ENCODE measurements at places on chromosomes 13 and 19.
A peak's percentile ranks its signal among the peaks of the same experiment; 100 is the strongest.

- DNase-seq, result no peak
Observed at GRCh38 chr19:31666126-31666525, 316.9 kb upstream of the TSHZ3 start.

DNA sequence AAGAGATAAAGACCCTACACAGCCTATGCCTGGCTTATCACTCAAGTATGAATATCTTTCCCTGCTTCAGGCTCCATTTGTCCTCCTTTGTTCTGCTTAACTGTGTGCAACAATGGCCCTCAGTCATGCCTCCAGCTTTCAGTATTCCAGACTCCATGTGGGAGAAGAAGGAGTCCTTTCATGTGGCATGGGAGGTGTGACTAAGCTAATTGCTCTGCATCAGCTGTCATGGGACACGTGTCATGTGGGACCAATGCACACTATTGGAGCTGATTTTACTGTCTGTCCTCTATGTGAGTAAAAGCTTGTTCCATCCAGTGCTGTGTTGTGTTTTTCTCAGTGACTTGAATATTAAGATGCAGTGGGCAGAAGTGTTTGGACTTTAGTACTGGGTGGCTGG, 1198.3 kb downstream of the OLFM4 start:
- DNase-seq, result no peak

DNA sequence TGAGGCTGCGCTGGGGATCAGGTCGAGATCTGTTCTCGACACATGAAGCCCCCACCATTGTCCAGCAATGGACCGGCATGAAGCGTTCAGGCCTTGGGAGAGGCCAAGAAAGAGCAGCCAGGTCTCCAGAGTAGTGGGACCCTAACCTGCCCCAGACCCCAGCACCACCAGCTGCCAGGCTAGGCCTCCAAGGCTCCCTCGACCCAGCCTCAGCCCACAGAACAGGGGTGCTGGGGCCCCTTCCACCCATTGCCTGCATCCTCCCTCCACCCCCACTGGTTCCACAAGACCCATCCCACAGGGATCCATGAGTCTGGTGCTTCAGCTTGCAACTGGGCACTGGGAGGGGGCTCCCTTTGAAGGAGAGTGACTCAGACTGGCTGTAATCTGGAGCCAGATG, 120.3 kb downstream of the TUBA3C start:
- DNase-seq, result no peak

DNA sequence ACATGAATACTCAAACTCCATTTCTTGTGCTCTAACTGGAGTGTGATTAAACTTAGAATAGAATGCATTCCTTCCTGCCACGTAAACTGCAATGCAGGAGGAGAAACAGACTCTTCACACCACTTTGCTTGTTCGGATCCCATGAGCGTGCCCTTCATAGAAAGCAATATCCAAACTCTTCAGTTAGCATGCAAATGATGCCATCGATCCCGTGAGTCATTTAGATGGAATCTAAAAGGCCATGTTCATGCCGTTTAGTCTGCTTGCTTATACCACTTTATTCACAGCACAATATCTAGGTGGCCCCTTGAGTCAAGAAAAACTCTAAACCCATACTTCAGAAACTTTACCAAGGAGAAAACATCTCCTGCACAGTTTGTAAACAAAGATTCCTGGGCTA, 225.8 kb downstream of the OXGR1 start:
- DNase-seq, result no peak

- DNase-seq, result no peak
Observed at GRCh38 chr13:26168237-26168814, 53.8 kb downstream of the RNF6 start.

DNA sequence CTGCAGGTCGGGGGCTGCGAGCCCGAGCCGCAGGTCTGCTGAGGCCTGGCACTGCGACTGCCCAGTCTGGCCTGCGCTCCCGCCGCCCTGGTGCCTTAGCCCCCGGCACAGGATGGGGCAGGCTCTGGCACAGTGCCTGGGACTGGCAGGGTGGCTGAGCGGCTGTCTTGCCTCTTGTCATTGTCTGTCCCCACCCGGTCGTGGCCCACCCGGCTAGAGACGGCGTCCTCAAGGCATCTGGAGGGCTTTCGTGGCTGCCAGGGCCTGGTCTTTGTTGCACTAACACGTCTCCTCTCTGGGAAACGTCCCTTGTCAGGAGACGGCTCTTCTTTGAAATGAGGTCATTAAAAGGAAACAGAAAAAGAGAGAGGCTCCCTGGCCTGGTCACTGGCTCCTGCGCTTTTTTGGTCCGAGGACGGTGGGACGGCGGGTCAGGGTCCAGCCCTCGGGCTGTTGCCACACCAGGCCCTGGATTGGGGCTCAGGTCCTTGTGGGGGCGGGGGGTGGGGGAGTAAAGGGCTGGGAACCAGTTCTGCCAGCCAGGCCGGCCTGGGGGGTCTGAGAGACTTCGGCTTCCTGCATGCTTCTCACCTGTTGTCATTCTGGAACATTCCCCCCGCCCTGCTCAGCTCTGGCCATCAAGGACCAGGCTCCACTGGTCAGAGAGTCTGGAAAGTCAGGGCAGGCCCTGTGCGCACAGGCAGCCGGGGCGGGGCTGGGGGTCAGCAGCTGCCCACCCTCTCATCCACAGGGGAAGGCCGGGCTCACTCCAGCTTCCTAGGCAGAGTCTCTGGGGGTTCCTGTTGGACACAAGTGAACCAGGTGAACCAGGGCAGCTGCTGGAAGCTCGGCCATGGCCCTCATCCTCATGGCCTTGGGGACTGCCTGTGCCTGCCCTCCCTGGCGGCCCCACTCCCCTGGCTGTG, 6.2 kb upstream of the ZNF554 start:
- DNase-seq, result no peak

DNA sequence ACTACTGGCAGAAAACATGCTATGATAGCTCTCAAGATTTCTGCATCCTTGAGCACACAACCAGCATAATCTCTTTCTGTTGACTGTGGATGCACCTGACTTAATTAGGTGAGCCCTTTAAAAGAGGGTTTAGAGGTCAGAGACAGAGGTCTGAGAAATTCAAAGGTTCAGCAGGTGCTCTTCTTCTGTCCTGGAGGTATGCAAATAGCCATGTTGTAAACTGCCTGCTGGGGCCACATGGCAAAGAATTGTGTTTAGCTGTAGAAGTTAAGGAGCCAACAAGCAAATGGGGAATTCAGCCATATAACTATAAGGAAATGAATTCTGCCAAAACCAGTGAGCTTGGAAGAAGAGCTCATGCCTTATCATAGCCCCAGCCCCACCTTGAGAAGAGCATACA, 11.6 kb upstream of the DCLK1 start:
- DNase-seq, result no peak

DNA sequence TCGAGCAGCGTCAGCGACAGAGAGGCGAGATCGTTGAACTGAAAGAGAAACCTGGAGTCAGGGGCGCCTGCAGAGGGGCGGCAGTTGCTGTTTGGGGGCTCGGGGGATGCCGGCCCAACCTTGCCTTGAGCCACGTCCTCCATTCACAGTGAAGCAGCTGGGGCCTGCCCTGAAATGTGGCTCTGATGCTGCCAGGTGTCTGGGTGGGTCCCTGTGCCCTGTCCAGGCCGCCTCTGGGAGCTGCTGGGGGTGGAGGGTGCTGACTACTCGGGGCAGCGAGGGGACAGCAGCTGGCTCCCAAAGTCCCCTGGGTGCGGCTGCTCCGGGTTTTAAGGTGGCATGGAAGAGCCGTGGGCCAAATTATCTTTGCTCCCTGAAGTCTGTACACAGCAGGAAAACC, 17.7 kb upstream of the RANBP3 start:
- DNase-seq, result no peak

- DNase-seq, result no peak
Observed at GRCh38 chr13:109817591-109818535, 31.5 kb upstream of the IRS2 start.

GRCh38 chr13:59413126-59413525, 750.6 kb downstream of the DIAPH3 start:
- DNase-seq, result no peak

DNA sequence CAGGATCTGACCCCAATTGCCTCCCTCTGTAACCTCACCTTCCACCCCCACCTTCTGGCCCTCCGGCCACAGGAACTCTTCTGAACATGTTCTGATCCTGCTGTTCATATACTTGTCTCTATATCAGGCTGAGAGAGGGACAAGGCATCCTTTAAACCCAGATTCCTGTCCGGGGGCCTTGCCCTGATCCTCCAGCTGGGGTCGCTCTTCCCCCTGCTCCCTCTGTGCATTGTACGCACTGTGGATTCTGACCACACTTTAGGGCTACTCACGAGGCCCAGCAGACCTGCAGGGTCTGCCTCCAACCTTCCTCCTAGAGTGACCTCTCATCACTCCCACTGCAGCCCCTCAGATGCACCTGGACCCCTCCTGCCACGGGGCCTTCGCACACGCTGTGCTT, 269.3 kb downstream of the UQCRFS1 start:
- no peak for DNase-seq

- DNase-seq, result peak; percentile 77
Observed at GRCh38 chr19:49387936-49388372, at the start of gene KASH5. Gene KASH5, plus strand, starts transcription at chr19:49388249. Its CDS starts 2,635 bp downstream, at chr19:49390884.

GRCh38 chr19:31882709-31883108, 462.7 kb upstream of the ZNF507 start:
- no peak for DNase-seq

GRCh38 chr19:11560404-11561051, 1.5 kb upstream of the ELOF1 start:
- DNase-seq, result peak; percentile 42

GRCh38 chr19:1466018-1466460, 13.0 kb downstream of the C19orf25 start:
- no peak for DNase-seq

- DNase-seq, result no peak
Observed at GRCh38 chr19:42040031-42040430, 30.0 kb downstream of the GRIK5 start.

DNA sequence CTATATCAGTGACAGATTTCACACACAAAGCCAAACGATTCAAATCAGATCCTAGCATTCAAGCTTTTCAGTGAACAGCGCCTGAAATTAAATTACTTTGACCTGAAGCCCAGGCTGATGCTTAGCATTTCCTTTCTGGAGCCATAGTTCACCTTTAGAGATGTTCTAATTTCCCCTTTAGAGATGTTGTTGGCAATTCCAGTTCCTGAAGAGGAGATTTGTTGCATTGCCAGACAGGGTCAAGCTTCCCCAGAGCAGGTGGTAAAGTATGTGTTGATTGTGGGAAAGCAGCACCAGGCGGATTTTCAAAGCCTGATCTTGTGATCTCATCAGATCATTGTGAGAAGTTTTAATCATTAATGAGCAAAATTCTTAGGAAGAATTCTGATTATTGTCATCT, 609.8 kb upstream of the KLF12 start:
- DNase-seq, result no peak

DNA sequence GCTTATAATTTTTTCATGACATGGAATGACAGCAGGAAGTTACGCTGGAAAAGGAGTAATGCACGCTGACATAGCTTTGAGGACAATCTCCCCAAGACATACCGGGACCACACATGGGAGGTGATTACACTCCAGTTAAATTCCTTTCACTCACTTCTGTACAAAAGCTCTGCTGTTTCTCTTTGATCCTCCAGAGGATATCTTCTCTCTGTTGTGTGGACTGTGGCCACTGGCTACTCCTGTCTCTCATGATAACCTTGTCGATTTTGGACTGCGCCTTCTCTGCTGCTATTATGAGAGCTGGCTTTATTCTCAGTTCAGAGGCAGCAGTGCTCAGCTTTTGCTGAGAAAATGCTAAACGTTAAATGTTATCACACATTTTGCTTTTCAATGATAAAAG, 464.6 kb downstream of the FGF9 start:
- DNase-seq, result no peak

DNA sequence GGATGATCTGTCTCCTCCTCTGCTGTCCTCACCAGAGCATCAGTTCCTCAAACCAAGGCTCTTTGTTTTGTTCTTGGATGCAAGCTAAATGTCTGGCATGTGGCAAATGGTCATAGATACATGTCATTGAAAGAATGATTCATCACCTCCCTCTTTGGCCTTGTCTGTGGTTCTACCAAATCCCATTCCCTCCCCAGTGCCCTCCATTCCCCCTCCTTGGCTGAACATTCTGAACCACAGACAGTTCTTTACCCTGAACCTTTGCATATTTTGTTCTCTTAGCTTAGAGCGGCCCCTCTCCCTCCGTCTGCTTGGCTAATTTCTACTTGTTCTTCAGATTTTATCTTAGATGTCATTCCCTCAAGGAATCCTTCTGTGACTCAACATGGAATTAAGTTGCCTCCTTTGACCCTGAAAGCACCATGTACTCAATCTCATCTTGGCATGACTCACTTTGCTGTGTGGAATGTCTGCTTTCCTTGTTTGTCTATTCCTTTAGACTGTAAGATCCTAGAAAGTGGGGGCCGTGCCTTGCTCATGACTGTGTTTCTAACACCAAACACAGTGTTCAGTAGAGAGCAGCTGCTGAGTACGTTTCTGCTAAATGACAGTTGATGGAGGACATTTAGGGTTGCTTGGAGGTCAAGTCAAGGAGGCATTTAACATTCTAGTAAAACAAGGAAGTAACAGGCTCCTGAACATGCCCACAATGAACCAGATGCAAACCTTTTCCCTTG, 8.1 kb downstream of the ALOX5AP start:
- DNase-seq, result no peak

DNA sequence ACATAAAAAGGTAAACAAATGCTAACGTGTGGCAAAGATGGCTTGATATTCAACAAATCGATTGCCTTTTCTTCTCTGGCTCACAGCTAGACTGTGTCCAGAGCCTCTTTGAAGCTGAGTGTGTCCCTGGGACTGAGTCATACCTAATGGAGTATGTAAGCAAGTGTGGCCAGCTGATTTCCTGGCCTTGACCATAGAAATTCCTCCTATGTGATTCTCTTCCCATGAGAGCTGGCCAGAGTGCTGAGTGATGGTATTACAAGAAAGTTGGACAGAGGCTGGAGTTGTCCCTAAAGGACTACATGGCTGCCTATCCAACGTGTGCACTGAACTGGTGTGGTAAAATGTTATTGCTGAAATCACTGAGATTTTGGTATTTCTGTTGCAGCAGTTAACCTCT, 320.1 kb upstream of the SLC10A2 start:
- DNase-seq, result no peak

GRCh38 chr13:103965506-103966243, 899.5 kb upstream of the SLC10A2 start:
- no peak for DNase-seq

DNA sequence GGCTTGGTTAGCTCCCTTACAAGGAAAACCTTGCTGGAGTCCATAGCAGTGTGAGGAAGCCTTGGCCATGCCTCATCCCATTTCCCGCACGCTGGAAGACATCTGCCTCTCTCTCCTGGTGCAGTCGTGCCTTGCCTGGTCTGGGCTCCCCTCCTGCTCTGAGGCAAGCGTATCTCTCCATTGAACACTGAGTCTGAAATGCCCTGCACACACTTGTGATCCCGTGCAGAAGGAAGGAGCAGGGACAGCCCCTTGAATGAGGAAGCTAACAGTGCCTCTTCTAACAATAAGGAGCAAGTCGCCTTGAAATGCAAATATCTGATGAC, 407 bp upstream of the ZNF440 start:
- no peak for DNase-seq

All from effector CD8-positive, alpha-beta T cell (primary cell).